Liver (tissue), 10 donors: ENCODE measurements at places on chromosomes 7 and 10. TPM values are rescaled to one million over a fixed set of nuclear protein-coding genes. Genes with fewer than 3 reads are reported as not detected.

- DNase-seq = no peak
Observed at GRCh38 chr10:88608052-88608732, 21.6 kb downstream of the LIPJ start.

The LRRD1 gene
- total RNA-seq = not detected

DNA sequence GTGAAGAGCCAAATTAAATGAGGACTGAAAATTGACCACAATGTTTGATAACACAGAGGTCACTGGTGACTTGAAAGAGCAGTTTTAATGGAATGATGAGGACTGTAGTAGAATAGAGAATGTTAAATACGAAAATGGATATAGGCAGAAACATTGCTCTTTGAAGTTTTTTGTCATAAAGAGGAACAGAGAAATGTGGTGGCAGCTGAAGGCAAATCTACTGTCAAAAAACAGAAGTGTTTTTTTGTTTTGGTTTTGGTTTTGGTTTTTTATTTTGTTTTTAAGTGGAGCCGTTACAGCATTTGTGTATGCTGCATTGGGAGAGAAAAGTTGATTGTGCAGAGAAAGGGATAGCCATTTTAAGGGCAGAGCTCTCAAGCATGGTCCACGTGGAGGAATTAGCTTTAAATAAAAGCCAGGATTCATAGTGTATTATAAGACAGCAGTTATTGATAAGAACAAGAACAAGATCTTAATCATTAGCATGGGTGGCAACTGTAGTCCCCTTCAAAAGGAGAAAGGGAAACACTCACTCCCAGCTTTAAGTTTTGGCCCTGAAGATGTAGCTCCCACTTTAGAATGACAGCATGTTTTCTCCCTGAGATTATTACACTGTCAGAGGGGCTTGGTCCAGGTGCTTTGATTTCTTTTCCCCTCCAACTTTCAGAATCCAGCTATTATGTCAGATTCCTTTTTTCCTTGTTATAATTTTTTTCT lies 156.7 kb upstream of the BET1 start:
- no peak for DNase-seq

- no peak for DNase-seq
Observed at GRCh38 chr7:55520426-55521140, 51.7 kb downstream of the VOPP1 start.

The MMP21 gene
- 0.37 TPM for total RNA-seq
